ENCODE measurements at places on chromosomes 3 and 15.

DNA sequence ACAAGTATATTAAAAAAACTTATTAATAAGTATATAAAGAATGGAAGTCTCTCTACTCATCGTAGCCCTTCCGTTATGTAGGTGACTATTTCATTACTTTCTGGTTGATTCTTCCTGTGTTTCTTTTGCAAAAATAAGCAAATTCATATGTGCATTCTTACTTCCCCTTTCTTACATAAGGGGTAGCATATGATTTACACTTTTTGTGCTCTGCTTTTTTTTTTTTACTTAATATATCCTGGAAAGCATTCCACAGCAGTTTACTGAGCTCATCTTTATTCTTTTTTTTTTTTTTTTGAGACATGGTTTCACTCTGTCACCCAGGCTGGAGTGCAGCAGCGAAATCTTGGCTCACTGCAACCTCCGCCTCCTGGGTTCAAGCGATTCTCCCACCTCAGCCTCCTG, 12.9 kb downstream of the SCAMP5 start:
- DNase-seq, result no peak
- H3K4me3 ChIP-seq, result no peak overlapping the region
- H3K27me3 ChIP-seq, result no peaks in the 10 kb centered on the region
- no peaks in the 10 kb centered on the region for H3K4me1 ChIP-seq
- H3K36me3 ChIP-seq, result no peaks in the 10 kb centered on the region

DNA sequence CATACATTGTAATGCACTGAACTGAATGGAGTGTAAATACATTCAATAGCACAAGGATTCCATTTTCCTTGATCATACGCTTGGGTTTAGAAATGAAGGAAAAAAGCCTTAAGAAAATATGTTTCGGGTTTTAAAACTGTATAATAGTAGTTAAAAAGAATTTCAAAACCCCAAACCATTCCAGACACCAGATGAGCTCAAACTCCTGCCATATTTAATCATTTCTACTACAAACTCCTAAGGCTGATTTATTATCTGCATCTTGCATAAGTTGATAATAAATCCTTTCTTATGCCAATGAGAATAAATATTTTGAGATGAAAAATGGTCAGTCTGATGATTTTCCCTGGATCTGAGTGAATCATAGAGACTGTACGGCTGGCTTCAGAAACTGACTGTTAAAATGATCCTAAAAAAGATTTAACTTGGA, 51.0 kb downstream of the NR1D2 start:
- H3K4me1 ChIP-seq, result peaks cover 1% of the 10 kb centered on the region
- no peaks in the 10 kb centered on the region for H3K36me3 ChIP-seq
- H3K27me3 ChIP-seq, result no peaks in the 10 kb centered on the region
- H3K27ac ChIP-seq, result no peak overlapping the region

- no peaks in the 10 kb centered on the region for H3K36me3 ChIP-seq
- no peaks in the 10 kb centered on the region for H3K4me1 ChIP-seq
- no peak overlapping the region for H3K27ac ChIP-seq
- DNase-seq, result peak; percentile 8
Measured at GRCh38 chr3:126126286-126126685, 42.4 kb upstream of the SLC41A3 start.

GRCh38 chr15:60912984-60913697, 316.0 kb downstream of the RORA start:
- no peak overlapping the region for H3K27ac ChIP-seq
- no peaks in the 10 kb centered on the region for H3K27me3 ChIP-seq

DNA sequence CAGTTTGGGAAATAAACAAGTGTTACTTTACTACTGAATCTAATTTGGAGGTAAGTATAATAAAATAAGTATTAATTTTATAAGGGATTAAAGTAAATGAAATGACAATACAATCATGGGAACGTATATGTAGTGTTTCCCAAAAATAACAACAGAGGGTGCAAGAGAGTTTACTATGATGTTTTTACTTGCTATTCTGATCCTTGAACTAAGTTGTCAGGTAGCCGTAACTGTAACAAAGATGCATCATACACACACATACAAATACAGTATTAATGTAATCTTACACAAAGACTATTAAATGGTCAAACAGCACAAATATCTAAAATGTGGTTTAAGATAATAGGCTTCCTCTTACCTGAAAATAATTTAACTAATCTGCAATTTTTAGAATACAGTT, 311.4 kb downstream of the TBC1D5 start:
- no peak overlapping the region for H3K27ac ChIP-seq
- no peaks in the 10 kb centered on the region for H3K36me3 ChIP-seq
- H3K4me1 ChIP-seq, result peaks cover 1% of the 10 kb centered on the region

DNA sequence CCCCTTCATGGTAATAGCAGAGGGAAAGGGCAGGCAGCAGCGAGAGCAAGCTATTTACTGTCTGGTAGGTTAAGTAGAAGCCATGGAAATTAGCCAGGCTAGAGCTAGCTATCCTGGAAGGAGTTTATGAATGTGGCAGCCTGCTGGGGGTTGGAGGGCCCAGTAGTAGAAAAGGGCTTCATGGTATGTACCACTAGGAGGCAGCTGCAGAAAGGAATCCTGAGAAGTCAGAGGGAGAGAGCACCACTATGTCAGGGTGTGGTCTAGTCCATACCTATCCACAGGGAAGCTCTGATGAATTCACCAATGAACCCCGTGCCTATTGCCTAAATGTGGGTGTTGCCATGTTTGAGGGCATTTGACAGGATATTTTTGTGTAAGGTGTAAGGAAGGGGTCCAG, 55.0 kb downstream of the PLAAT1 start:
- no peak for DNase-seq
- no peak overlapping the region for H3K27ac ChIP-seq
- no peaks in the 10 kb centered on the region for H3K27me3 ChIP-seq
- no peaks in the 10 kb centered on the region for H3K36me3 ChIP-seq
- no peak overlapping the region for H3K4me3 ChIP-seq

GRCh38 chr15:40307421-40308211, at the start of gene PLCB2:
Gene PLCB2 (minus strand): TSS chr15:40307935. CDS start chr15:40307672, 263 bp downstream.
- no peak within 1 kb of the TSS for H3K4me3 ChIP-seq
- H3K27me3 ChIP-seq, result no peaks in the 10 kb centered on the region
- H3K27ac ChIP-seq, result no peak within 1 kb of the TSS
- H3K4me1 ChIP-seq, result no peaks in the 10 kb centered on the region
- H3K36me3 ChIP-seq, result no peaks in the 10 kb centered on the region
- DNase-seq, result no peak

- H3K36me3 ChIP-seq, result no peaks in the 10 kb centered on the region
- H3K4me3 ChIP-seq, result no peak overlapping the region
- H3K27ac ChIP-seq, result no peak overlapping the region
- no peaks in the 10 kb centered on the region for H3K27me3 ChIP-seq
Measured at GRCh38 chr15:32936283-32936918, 218.6 kb downstream of the GREM1 start.

DNA sequence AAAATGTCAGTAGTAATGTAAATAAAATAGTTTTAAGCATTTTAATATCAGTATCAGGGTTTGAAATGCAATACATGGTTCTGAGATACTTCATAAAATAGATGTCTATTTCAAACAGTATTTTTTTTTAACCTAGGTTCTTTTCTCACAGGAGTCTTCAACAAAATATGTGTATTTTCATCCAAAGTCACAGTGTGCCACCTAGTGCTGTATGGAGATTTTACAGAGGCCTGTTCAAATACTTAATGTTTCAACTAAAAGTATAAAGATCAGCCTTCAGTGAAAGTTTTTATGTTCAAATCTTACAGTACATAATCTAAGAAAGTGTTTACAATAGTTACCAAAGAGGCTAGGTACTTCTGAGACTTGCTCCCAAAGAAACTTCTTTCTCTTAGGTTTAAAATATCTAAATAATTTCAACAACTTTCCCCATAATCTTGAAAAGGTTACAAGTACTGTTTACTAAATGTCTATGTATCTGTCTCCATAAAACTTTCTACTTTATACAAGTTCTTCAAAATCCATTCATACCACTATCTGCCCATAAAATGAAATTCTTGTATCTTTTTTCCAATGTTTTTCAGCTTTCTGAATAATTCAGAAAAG, 38.3 kb downstream of the SCAPER start:
- no peak overlapping the region for H3K4me3 ChIP-seq
- no peaks in the 10 kb centered on the region for H3K36me3 ChIP-seq
- no peaks in the 10 kb centered on the region for H3K27me3 ChIP-seq
- no peak for DNase-seq
- H3K4me1 ChIP-seq, result peaks cover 2% of the 10 kb centered on the region

DNA sequence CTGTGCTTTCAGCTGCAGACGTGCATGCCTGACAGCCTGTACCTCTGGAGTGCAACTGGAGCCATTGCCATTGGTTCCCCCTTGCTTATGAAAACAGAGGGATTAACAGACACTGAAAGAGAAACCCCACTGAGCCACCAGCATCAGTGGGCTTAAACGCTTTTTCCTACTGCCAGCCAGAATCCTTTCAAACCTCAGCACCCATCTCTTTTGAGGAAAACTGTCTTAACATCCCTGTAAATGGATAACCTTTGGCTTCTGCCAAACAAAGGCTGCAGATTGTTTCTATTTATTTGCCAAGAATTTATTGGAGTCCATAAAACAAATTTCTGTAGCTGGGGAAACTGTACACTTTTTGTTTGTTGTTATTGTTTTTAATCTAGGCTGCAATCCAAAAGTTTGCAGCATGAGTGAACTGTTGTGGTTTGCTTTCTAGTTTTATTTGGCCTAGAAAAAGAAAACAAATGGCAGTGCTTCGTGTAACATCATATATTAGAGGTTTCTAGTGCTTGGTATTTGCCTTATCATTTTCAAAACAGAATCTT, 369.2 kb upstream of the IL12A start:
- no peak for DNase-seq
- H3K4me1 ChIP-seq, result no peaks in the 10 kb centered on the region
- no peak overlapping the region for H3K27ac ChIP-seq
- no peaks in the 10 kb centered on the region for H3K36me3 ChIP-seq

- no peaks in the 10 kb centered on the region for H3K36me3 ChIP-seq
- no peak overlapping the region for H3K4me3 ChIP-seq
- H3K4me1 ChIP-seq, result no peaks in the 10 kb centered on the region
- DNase-seq, result no peak
- H3K27me3 ChIP-seq, result no peaks in the 10 kb centered on the region
- H3K27ac ChIP-seq, result no peak overlapping the region
Measured at GRCh38 chr3:177992993-177993970, 543.0 kb upstream of the KCNMB2 start.

- no peak overlapping the region for H3K27ac ChIP-seq
- H3K36me3 ChIP-seq, result no peaks in the 10 kb centered on the region
- DNase-seq, result no peak
- no peaks in the 10 kb centered on the region for H3K27me3 ChIP-seq
Measured at GRCh38 chr3:106692624-106693023, 684.6 kb upstream of the CCDC54 start.

- no peaks in the 10 kb centered on the region for H3K27me3 ChIP-seq
- no peaks in the 10 kb centered on the region for H3K4me1 ChIP-seq
- DNase-seq, result no peak
- H3K4me3 ChIP-seq, result no peak overlapping the region
- no peaks in the 10 kb centered on the region for H3K36me3 ChIP-seq
Measured at GRCh38 chr15:87047203-87047965, 967.7 kb downstream of the AGBL1 start.

All from ovary (tissue), 10 donors.